Trophoblast cell (in vitro differentiated cells and primary cell): ENCODE measurements at places on chromosomes 5 and 9.

GRCh38 chr5:179316982-179317381 lies 28.3 kb downstream of the ADAMTS2 start:
- no peak for DNase-seq

GRCh38 chr5:154518438-154518867 lies 40.4 kb upstream of the HAND1 start:
- no peak for DNase-seq

GRCh38 chr5:113678924-113679575 lies 165.6 kb downstream of the YTHDC2 start:
- peak; percentile 19 for DNase-seq

- no peak for DNase-seq
These were observed 755.5 kb upstream of the ADAMTS16 start for GRCh38 chr5:4384649-4385048.

DNA sequence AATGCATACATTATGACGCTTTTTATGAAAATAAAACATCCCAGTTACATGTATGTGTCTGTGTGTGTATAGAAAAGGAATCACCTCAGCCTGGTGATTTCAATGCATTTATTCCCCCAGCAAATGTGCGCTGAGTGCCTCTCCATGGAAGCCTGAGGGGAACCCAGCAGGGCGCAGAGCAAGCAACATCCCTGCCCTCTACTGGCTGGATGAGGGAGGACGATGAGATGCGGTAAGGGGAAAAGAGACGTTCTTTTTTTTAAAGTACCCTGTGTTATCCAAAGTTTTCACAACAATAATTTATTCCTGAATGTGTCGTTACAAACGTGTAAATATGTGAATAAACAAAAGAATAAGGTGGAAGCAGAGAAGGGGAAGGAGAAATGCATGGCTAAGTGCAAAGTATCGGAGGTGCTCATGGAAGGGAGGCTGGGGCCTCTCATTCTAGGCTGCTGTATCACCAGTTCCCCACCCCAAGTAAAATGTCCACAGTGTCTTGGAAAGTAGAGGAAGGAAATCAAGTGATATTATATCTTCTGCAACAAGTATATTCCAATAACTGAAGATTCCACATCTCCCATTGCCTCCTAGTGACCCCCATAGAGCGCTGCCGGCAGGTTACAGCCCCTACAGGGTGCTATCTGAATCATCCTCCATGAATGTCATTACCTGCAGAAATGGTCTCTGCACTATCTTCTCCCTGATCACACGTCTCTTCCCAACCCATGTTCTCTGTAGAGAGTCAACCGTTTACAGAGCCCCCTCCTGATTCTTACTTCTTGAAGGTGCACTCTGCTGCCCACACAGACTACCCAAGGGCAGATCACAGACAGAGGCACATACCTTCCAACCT lies 13.0 kb upstream of the ABLIM3 start:
- DNase-seq = peak; percentile 70

DNA sequence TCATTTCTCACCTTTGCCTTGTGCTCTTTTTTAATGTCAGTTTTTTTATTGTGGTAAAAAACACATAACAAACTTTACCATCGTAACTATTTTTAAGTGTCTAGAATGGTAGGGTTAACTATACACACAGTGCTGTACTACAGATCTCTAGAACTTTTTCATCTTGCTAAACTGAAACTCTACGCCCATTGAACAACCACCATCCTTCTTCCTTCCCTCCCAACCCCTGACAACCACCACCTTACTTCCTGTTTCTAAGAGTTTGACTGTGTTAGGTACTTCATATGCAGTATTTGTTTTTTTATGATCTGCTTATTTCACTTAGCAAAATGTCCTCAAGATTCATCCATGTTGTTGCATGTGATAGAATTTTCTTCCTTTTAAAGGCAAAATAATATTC lies 54.9 kb downstream of the PSAT1 start:
- no peak for DNase-seq

DNA sequence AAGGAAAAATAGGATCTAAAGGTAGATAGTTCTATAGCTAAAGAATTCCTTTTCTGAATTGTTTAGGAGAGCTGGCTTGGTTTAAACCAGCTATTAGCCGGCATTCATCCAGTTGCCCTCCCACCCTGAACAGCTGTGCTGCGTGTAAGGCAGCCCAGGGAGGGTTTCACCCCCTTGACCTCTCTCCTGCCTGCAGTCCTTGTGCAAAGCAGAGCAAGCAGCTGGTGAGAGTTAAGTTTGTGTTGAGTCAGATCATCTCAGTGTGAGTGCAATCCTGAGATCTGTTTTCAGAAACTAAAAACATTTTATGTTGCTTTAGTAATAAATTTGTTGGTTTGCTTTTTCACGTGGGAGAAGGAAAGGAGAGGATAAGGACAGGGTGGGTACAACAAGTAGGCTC lies 13.0 kb downstream of the SLC25A25 start:
- no peak for DNase-seq

DNA sequence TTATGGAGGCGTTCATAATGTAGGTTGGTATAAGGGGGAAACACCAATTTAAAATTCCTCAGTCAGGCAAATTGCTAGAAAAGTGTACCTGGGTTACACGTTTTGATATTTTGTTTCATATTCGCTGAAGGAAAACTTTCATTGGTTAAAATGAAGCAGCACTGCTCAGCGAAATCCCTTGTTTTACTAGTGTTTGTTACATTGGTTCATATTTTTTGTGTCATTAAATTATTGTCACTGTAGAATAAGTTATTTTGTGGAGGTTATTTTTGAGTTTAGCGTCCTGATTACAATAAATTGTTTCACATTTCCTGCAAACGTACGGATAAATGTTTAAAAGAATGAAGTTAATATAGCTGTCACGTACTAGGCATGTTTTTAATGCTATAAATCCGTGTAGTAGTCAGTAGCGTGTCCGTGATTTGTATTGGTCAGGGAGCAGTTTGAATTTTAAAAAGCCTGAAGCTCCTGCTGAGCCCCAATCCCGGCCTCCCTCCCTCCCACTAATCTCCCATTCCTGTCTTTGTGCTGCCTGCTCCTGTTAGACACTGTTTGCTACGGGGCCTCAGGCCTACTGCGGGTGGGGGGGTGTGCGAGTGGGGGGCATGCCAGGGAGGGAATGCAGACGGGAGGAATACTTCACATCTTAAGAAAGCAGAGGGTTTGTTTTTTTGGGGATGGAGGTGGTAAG lies 2.0 kb downstream of the NIPBL start:
- DNase-seq = peak; percentile 33

- no peak for DNase-seq
These were observed 157.3 kb downstream of the CYLC2 start for GRCh38 chr9:103152473-103152872.

GRCh38 chr5:139696894-139697658 lies 48.9 kb downstream of the CXXC5 start:
- peak; percentile 35 for DNase-seq

DNA sequence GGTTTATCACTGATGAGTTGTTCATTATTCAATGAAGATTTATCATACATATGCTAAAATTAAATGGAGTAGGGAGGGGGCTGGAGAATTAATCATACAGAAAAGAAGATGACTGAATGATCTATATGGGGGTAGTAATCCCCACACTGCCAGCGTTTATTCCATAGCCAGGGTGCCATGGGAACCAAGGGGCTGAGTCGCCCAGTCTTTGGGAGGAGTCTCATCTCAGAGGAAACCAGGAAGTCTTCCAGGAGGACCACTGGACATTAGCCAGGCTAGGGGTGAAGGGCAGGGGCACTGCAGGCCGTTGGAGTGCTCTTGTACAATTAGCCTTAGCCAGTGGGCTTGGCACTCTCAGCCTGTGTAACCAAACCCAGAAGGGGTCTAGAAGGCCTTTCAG lies 226.5 kb downstream of the ARL15 start:
- DNase-seq = no peak

GRCh38 chr5:651296-652022 lies 39.3 kb downstream of the CEP72 start:
- no peak for DNase-seq

DNA sequence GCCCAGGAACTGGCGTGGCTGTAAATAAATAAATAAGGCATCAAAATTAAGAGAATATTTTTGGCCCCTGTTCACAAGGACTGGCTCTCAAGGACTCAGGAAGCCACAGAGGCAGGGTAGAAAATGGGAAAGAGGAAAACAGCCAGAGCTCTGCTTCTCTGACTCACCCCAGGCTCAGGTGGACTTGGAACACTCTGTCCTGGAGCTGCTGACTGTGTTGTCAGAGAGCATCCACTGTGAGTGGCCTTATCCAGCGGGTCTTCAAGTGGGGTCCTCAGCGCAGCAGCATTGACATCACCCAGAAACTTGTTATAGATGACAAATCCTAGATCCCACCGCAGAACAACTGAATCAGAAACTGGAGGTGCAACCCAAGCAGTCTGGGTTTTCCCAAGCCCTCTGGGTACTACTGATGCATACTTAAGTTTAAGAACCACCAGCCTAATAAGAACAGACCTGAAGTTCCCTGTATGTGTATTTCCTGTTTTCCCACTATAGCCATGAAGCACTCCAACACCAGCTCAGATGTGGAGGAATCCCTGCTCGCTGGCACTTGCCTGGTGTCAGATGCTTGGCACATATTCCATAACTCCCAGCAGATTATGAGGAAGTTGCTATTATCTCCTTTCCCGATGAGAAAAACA lies 20.5 kb downstream of the ADRA1B start:
- DNase-seq = no peak

GRCh38 chr5:102153003-102153759 lies 142.9 kb downstream of the SLCO4C1 start:
- DNase-seq = peak; percentile 70
